Stimulated activated CD8-positive, alpha-beta memory T cell treated with anti-CD3 and anti-CD28 coated beads, Interleukin-7, amount 100 ng/mL, for 24 hours (primary cell): ENCODE measurements at places on chromosomes 16 and 17.

- no peak for DNase-seq
Measured at GRCh38 chr16:70398177-70398743, 40.6 kb downstream of the ST3GAL2 start.

GRCh38 chr16:27982184-27982583 is 81.3 kb downstream of the GSG1L start:
- no peak for DNase-seq

DNA sequence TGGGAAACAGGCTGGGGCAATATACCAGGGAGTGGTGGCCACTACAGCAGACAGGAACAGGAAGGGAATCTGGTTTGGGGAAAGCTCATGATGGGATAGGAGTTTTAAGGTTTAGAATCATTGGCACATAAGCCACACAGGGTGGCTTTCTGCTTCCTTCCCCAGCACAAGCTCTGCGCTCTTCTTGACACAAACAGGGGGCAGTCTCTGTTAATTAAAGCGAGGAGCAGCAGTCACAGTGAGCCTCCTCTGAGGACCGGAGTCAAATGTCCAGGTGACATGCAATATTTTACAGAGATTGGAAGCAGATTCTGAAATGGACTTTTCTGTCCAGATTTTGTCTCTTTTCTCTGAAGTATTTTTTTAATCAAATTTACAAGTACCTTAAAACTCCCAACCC is 2.8 kb upstream of the SHISA9 start:
- DNase-seq, result no peak

- no peak for DNase-seq
Measured at GRCh38 chr16:83842291-83842690, 34.5 kb downstream of the HSBP1 start.

- DNase-seq, result no peak
Measured at GRCh38 chr16:48852951-48853350, 243.0 kb upstream of the N4BP1 start.

- no peak for DNase-seq
Measured at GRCh38 chr17:64077379-64077778, 52.6 kb downstream of the ERN1 start.

DNA sequence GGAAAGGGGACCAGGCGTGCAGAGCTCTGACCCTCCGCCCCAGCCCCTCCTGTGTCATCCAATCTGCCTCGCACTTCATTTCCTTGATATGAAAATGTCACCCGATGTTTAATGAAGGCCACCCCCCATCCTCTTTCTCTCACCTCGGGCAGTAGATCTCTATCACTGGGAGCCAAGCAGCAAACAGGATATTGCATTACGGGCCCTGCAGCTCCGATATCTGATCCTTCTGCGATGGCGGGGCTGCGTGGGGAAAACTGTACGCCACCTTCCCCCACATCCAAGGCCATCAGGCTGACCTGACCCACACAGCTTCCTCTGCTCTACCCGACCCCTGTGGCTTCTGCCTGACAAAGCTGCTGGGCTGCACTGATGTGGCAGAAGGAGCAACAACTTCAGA is 74.9 kb downstream of the DYNLRB2 start:
- no peak for DNase-seq

DNA sequence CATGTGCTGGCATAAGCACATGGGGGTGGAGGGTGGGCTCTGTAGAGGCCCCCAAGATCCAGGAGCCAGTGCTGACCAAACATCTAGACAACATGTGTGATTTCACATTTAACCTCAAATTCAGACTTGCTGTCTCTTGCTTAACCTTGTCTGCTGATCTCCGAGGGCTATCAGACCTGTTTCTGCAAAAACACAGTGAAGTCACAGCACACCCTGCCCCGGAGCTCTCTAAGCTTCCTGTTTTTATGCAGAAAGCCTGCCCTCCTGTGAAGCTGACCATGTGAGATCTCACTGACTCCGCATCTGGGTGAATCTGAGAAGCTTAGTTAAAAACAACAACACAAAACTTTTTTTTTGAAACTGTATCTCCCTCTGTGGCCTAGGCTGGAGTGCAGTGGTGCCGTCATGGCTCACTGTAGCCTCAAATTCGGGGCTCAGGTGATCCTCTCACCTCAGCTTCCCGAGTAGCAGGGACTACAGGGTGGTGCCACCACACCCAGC is 6.6 kb upstream of the DPEP2 start:
- DNase-seq, result no peak

DNA sequence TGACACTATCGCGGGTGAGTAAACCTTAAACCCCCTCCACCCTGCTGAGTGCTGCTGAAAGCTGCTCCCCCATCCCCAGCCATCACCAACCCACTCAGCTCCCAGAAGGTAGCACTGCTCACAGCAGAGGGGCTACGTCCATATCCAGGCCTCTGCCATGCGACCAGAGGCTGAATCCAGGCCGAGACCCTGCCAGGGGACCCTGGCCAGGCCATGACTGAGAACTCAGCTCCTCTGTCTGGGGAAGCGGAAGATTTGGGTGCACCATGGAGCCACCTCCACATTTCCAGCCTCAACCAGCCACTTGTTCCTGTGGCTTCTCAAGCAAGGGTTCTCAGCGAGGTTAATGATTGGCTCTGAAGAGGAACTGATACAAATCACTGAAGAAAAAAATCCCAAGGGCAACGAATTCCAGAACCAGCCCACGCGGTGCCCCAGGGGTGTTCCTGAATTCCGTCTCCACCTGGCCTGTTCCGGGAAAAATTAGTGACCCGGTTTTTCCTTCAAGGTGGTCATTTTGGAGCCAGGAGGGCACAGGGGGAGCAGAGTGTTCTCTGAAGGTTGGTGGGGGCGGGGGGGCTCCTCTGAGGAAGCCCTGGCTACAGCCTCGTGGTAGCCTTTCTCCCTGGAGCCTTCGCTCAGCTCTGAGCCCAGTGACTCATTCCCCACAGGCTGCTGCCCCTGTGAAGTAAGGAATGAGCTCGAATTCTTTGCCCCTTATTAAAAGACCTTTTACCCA is 9.3 kb upstream of the SLC16A5 start:
- DNase-seq, result no peak

DNA sequence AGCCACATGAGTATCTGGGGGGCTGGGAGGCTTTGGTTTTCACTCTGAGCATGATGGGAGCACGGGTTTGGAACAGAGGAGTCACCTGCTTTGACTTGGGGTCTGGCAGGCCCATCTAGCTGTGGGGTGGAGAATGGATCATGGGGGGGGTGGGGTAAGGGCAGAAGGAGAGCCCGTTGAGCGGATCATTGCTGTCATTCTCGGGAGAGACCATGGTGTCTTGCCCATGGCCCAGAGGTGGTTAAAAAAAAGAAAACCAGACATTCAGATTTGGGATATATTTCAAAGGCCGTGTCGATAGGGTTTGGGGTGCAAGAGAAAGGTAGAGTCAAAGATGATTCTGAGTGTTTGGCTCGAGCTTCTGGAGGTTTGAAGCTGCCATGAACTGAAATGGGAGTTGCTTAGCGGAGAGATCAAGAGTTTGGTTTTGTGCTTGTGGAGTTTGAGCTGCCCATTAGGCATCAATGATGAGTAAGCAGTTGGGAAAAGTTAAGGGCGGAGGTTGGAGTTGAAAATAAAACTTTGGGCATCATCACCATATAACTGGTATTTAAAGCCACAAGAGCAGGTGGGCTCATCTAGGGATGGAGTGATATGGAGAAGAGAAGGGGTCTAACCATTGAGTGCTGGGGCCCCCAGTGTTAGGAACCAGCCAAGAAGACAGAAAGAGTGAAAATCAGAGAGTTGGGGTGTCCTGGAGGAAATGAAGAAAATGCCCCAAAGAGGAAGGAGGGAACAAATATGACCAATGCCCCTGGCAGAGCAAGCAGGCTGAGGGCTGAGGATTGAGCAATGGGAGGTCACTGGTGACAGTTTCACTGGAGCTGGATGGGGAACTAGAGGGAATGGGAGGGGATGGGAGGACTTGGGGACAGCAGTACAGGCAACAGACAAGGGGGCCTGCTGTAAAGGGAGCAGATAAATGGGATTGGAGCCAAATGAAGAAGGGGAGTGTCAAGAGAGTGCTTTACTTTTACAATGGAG is 1.9 kb downstream of the NOD2 start:
- DNase-seq, result no peak

- DNase-seq, result no peak
Measured at GRCh38 chr16:66069587-66069986, 296.9 kb upstream of the CDH5 start.

- no peak for DNase-seq
Measured at GRCh38 chr17:32117399-32117798, 24.9 kb upstream of the RHOT1 start.

GRCh38 chr17:2814481-2815341 is 18.5 kb downstream of the RAP1GAP2 start:
- peak; percentile 83 for DNase-seq

- DNase-seq, result no peak
Measured at GRCh38 chr16:66289986-66290385, 76.5 kb upstream of the CDH5 start.

DNA sequence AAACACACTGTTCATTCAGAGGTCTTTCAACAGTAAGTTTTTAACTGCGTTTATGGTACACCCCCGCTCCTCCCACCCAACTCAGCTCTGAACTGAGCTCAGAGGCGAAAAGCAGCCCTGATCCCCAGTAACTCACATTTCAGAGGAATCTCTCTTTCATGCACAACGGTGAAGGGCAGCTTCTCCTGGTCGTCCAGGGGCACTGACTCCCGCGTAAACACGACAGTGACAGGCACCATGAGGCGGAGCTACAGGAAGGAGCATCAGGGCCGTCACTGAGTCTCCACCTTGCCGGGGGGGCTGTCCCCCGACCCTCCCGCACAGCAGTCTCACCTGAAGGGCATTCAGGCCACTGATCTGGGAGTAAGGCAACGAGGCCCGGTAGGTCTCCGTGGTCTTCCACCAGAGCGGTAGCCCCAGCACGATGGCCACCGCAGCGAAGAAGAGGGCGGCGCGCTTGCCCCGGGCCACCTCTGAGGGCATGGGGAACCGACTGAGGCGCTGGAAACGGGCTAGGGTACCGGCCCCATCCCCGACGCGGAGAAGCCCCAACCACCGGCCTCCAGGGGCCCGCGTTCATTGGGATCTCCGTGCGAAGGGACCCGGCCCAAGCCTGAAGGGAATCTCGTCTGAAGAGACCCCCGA is 486 bp downstream of the PIGS start:
- DNase-seq, result no peak

DNA sequence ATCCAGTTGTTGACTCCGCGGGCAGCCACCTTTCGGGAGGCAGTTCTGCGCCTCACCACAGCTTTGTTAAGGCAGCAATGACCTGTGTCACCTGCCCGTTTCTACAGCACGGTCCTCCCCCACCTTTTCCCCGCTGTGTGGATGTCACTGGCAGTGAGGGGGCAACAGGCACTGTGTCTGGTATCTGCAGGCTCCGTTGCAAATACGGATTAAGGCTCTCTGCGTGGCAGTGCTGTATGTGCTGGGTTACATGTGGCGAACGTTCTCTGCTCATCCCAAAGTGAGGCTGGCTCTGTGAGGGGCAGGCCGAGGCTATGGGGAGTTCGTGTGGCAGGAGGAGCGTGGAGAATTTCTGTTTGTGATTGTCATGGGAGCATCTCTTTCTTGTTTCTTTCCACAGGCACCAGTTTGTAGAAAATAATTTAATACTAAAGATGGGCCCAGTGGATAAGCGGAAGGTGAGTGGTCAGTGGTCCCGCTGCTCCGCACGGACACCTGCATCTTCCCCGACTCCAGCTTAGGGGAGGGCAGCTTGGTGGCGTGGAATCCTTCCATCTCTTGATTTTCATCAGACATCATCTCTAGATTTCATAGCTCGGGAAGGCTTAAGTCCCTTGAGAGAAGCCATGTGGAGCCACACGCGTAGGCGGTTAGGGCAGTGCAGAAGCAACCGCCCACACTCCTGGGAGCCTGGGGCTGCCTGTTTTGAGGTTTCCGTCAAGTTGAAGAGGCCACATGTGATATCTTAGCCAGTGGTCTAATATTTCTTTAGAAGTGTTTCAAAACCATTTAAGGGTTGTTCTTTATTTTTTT is 57.8 kb downstream of the PDPK1 start:
- DNase-seq, result no peak

DNA sequence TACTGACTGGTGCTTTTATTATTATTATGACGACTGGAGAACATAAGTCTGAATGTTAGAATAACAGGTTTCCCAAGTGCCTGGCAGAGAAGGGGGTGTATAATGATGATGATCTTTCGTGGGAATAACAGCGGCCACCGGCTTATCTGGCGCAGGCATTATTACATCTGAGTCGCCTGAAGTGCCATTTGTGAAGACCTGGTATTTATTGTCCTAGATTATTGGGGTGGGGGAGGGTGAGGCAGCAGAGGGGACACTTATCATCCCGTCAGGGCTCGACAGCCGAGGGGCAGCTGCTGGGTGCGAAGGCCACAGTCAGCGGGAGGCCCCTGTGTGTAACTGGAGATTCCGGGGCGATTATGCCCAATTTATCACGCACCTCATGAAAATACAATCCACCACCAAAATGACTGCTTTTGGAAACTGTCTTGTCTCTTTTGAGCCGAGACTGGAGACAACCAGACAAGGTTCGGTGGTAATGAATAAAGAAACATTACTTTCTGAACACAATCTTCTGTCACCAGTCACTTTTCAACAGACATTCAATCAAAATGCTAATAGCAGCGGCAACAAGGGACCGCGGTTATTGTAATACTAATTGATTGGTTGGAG is 199.3 kb downstream of the CCDC182 start:
- DNase-seq, result no peak

DNA sequence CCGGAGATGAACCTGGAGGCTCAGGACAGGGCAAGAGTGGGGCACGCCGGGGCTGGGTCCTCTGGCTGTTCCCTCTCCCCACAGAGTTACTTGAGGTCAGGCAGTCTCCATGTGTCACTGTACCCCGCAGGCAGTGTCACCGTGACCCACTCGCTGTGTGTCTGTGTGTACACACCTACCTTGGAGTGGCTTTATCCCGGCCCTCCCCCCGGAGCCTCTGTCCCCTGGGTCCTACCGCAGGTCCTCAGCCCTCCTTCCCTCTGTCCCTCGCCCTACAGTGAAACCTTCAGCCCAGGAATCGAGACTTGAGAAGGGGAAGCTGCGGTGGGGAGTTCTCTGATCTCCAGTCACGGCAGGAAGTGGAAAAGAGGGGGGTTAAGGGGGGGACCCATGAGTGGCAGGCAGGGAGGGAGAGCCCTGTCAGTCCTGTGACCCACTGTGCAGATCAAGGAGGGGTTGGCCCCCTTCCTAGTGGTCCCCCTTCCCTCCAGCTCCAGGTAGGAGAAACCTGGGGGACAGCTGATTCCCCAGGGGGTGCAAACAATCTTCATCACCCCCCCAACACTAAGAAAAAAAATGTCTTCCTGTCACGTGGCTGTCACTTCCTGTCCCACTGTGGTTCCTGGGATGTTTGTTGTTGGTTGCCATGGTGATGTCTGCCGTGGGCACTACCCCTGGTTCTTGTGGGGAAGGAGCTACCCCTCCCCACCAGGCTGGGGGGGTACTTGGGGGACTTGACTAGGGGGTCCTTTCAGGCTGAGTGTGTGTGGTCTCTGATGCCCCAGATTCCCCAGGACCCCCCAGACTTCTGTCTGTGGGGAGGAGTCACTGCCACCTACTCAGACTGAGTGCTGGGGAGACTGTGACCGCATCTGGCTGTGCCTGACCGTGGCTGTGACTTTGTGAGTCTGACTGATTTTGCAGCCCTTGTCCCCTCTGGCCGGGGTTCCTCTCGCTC is 13.7 kb downstream of the RARA start:
- DNase-seq, result peak; percentile 65
